ENCODE measurements at places on chromosomes 2 and 18.

GRCh38 chr2:44708661-44709000, 232.9 kb upstream of the SIX3 start:
- DNase-seq = no peak

DNA sequence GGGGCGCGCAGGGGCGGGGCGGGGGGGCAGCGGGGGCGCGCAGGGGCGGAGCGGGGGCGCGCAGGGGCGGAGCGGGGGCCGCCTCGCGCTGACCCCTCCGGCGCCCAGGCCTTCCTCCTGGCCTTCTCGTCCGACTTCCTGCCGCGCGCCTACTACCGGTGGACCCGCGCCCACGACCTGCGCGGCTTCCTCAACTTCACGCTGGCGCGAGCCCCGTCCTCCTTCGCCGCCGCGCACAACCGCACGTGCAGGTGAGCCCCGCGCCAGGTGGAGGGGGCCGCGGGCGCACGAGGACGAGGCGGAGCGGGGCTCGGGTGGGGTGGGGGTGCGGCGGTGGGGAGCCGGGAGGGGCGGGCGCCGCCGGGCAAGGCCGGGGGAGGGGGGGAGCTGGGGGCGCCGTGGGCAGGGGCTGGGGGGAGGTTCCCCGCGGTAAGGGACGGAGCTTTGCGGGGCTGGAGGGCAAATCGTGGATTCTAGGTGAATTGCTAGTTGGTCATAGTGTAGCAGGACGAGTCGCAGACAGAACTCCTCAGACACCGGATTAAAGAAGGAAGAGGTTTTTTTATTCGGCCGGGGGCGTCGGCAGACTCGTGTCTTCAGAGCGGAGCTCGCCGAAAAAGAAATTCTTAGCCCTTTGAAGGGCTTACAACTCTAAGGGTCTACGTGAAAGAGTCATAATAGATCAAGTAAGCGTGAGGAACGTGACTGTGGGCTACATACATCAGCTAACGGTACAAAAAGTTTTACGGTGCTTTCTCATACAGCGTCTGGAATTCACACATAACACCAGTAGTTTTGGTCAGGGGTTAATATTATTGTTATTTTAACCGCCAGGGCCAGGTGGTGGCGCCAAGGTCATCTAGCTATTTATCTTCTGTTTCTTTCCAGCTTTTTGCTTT, 29.9 kb downstream of the ANO7 start:
- DNase-seq = peak; percentile 21

DNA sequence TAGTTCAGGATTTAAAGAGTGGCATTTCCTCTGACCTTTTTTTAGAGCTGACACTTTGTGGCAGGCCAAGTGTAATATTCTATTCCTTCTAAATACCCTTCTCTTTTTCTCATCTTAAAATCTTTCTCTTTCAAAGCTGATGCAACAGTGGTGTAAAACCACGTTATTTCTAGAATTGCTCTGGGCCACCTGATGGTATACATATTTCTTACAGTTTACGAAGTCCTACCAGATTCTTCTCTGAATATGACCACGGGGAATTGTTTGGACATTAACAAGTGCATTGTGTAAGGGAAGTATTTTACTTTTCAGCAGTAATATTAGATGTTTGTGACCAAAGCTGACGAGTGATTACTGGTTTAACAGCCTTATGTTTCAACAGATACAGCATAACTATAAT, 109.9 kb downstream of the PTPRM start:
- DNase-seq = no peak

DNA sequence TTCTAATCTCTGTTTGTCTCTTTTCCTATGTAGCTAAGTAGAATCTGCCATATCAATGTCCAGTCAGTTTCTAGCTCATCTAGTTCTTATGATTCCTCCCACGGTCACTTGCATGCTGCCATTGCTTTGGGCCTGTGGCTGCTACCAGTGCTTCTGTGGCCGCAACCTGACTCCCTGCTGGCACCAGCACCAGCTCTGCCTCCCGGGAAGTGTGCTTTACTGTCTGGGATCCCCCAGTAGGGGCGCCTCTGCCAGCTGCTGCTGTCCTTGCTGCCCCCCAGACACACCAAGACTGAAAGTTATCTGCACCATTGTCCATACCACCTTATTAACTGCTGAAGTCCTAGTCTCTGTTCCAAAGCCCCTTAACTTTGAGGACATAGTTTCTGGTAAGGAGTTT, 56.3 kb downstream of the RAPGEF4 start:
- no peak for DNase-seq

DNA sequence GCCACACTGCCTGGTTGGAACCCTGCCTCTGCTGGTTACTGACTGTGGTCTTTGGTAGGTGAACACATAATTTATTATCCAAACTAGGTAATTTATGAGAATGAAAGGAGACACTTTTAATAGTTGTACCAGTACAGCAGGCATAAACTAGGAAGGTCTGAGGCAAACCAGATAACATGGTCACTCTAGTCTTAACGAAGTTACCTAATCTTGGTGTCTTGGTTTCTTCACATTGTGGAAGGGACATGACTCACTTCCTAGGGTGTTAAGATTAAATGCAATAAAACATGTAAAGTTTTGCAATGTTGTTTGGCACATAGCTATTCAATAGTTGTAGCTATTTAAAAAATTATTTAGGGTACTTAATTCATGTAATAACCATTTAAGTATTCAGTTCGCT, 23.3 kb downstream of the SPTBN1 start:
- no peak for DNase-seq

DNA sequence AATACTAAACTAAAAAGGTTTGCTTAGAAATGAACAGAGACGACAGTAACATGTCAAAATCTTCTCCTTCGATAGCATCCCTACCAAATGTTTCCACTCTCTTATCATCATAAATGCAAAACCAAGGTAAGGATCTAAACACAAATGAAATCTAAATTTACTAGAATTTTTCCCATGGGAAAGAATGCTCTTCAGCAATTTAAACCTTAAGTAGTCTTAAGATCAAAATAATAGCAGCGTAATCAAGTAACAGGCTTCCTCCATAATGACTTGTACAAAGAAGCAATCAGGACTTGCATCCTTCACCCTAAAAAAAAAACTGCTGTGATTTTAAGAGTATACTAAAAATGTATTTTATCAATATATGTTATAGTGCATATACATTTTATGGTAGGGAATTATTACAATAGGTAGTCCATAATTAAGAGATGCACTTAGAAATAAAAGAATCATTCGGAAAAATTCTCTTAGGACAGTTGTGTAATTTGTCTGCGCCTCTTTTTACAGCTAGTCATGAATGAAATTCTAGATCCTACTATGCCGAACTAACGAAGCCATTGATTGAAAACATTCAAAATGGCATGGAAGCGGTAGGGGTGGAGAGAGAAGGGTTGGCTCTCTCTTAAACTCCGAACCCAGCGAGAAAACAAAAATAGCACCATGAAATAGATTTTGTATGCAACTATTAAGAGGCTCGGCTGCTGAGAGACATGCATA, 1.3 kb downstream of the PGAP1 start:
- no peak for DNase-seq

GRCh38 chr2:216308576-216308975, 63.7 kb downstream of the MARCHF4 start:
- DNase-seq = no peak

DNA sequence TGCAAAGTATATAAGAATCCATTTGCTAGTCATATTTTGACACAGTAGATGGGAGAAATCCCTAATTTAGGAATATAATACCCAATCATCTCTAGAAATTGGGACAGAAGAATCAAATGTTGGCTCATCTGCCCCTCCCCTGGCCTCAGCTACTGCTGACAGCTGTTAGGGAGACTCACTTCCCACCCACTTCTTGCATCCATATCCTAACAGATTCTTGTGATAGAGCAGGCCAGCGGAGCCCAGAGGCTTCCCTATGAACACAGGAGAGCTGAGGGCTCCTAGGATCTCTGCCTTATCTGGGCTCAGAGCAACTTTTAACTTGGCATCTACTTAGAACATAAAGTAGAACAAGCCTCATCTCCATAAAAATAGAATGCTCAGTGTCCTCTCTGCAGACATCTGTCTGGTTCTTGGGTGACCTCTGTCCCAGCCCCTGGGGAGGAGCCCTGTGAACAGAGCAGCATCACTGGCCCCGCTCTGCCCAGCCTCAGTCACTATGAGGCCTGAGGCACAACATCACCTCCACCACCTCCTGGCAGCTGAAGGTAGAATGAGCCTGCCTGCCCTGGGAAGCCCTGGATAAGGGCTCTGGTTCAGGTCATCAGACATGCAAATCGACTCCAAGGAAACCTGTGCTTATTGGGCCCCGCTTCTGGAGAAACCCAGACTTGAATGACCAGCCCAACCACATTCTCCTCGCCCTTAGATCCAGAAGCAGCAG, 229.7 kb downstream of the ANKRD36B start:
- DNase-seq = no peak

GRCh38 chr18:2526329-2526728, 45.0 kb downstream of the METTL4 start:
- DNase-seq = no peak

DNA sequence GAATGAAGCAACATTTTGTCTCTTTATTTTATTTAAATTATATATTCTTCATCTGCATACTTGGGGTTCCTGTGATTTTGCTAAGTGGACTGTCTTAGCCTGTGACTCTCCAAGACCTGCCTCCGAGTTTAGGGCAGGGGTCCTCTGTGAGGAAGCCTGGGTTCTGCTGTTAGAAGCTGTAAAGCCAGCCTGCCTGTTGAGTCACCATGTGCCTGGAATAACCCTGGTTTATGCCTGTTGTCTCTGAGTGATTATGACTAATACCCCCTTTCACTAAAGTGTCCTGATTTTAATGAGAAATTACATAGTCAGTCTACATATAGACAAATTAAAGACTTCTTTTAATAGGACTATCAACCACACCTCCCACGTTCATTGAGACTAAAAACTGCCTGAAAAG, 369.1 kb downstream of the ZNF521 start:
- DNase-seq = no peak

DNA sequence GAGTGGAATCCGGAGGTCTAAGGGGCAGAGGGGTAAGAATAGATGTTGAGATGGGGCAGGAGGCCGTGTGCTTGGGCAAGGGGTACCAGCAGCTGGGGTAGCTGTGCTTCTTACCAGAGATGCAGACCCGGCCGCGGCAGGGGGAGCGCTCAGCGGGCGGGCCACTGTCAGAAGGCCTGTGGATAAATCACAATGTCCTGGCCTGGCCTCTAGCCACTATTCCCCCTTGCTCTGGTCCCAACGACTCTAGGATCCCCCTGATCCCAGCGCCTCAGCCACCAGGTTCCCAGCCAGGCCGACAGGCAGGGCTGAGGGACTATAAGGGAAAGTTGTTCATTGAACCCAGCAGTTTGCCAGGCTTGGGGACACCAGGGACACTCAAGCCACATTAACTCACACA, 9.0 kb downstream of the WDR54 start:
- no peak for DNase-seq

DNA sequence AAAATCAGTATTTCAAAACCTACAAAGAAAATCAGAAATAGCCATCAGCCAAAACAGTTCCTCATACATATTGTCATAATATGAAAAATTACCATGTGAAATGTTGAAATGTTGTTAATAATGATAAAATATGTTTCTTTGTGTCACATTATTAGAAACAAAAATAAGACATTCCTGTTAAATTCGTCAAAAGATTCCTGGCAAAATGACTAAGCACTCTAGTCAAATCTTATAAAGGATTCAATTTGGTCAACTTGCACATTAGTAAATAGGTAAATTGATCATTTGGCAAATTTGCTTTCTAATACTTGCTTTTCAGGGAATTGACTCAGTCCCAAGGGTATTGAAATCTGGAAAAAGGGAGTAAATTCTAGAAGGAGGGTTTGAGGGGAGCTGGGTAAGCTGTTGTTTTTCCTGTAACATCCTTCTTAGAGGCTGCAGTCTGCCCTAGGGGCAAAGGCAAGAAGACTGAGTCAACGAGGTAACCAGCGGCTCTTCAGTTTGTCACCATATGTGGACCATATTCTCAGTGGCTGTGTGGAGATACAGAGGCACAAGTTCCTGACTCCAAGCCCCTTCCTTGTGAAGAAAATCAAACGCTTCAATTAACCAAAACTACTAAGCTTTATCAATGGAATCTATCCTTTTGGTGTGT, 482.3 kb downstream of the TNS1 start:
- no peak for DNase-seq

- no peak for DNase-seq
Observed at GRCh38 chr2:121232626-121233265, 52.3 kb downstream of the TFCP2L1 start.

GRCh38 chr2:70832386-70832785, 3.2 kb downstream of the CD207 start:
- DNase-seq = no peak

GRCh38 chr2:88582030-88582429, 45.2 kb downstream of the EIF2AK3 start:
- DNase-seq = no peak

- DNase-seq = no peak
Observed at GRCh38 chr18:50866765-50867164, 12.2 kb upstream of the ME2 start.

DNA sequence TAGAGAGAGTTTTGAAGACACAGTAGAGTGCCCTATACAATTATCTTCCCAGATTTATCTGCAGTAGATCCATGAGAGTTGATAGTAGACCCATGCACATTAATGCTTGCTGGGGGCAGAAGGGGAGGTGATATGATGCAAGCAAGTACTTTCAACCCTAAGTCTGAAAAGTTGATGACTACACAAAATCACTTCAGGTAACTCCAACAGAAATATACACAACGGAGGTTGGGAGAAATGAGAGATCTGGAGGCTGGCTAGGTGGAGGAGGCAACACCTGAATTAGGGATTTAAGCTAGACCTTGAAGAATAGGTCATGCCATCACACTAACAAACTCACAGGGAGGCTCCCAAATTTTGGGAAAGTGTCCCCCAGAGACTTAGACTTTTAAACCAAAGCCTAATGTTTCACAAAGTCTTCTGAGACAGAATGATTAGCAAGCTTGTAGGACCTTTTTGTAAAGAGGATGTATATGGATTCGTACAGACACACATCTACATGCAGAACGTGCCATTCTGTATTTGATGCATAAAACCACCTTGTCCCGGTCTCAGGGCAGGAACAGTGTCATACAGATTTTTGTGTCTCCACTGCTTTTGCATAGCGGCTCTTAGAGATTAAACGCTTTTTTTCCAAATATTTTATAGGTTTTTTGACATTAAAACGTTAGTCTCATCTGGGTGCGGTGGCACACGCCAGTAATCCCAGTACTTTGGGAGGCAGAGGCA, 937 bp upstream of the STAMBP start:
- DNase-seq = no peak

- DNase-seq = no peak
Observed at GRCh38 chr2:150234787-150235446, 252.6 kb downstream of the RND3 start.
